ENCODE measurements at places on chromosomes 7 and 10.

- DNase-seq: no peak
Measured at GRCh38 chr10:125076121-125076825, 84.1 kb downstream of the CTBP2 start.

- DNase-seq: no peak
Measured at GRCh38 chr10:77253147-77253545, 384.5 kb downstream of the KCNMA1 start.

GRCh38 chr10:51743146-51743545, 43.8 kb upstream of the CSTF2T start:
- DNase-seq: peak; percentile 36

DNA sequence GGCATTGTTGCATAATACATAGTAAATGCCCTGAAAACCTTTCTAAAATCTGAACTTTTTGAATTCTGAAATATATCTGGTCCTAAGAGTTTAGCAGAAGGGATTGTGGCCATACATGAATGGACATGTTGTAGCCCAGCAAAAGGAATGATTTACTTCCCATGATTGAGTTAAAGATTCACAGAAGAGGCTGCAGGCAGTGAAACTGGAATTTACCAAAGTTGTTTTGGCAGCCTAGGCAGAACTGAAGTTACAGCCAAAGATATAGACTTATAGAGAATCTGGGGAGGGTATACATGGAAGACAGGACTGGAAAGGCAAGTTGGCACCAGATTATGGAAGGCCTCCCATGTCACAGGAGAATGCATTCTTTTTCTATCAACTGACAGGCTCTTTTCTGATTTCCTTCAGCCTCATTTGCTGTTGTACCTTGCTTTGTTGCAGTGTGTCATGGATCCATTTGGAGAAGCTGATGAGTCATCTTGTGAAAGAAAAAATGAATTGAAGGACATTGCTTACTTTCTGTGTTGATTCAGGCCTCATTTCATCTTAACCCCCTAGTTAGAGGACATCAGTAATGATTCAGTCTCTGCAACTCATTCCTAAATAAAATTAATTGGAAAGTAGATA, 356.2 kb upstream of the LRGUK start:
- no peak for DNase-seq

DNA sequence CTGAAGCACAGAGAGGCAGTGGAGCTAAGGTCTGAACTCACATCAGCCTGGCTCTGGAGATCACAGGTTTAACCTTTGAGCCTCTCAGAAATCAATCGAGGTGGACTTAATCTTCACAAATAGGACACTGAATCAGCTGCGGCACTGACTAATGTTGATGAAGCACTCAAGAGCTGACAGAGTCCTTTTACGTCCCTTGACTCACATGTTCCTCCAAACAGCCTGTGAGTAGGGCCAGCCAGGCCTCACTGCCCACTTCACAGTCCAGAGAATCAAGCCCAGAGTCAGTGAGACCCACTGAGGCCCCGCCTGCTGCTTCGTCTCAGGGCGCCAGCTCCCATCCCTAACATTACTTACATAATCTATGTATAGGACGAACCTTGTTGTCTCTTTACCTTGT, 63.1 kb downstream of the TNS3 start:
- no peak for DNase-seq

DNA sequence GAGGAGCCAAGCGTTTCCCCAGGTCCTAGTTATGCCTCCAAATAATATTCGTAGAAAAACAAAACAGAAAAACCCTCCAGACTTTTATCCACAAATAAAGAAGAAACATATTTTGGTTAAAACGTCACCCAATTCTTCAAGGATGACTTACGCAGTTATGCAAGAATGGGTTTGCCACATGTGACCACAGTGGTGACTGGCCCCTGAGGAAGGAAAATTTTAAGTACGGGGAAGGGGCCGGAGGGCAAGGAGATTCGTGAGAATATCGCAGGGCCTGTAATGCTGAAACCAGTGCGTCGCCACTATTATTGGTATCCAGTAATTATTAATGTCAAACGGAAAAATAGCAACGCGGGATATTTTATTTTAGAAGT, 537 bp upstream of the MRPS24 start:
- DNase-seq: no peak

DNA sequence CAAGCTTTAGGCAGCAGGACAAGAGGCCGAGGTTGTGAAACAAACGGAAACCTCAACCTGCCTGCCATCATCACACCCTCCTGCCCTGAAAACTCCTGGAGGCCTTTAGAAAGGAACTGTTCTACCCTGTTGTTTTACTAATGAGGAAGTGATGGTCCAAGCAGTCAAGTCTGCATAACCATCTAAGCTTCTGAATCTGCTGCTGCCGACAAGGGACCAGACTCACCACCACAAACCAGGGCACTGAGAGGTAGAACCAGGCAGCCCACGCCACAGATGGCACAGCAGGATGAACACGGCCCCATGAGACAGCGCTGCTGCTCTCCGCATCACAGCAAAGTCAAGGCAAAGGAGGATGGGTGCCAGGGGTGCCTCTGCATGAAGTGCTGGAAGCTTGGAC, 209.4 kb downstream of the CELF2 start:
- no peak for DNase-seq

DNA sequence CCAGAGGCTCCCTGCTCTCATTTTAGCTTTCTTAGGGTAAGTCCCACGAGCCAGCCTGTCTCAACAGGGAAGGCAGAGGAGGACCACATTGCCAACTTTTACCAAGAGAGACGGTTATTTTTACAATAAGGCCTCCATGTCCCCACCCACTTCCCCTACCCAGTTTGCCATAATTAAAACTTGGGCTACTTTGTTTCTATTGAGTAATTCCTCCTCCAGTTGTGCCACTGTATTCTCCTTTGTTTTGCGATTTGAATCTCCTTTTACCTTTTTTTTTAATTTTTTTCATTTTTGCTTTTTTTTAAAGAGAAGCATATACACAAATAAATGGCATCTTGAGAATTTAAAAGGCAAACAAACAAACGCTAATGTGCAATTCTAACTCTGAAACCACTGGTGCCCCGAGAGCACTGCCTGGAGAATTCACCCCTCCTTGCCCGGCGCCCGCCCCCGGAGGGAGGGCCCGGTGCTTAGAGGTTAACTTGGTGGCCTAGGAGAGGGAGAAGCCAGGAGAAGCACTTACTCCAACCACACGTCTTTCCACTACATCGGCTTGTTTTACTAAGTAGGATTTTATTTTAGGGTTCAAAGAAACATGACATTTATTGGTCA, 282.3 kb downstream of the USP6NL start:
- no peak for DNase-seq

DNA sequence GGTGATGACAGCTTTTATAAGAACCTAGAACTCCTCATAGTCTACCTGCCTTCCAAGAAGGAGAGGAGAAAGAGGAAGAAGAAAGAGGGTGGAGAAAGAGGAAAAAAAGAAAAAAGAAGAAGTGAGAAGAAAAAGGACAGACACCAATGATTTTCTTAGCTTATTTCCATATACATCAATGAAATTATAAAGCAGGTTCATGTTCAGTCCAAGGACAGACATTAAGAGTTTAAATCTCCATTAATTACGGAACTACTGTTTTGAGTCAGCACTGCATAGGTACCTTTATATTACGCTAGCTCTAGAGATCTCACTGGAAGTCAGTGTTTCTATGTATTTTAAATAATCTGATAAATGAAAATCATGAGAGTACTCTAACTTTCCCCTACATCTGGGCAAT, 309.0 kb upstream of the HGF start:
- DNase-seq: no peak

DNA sequence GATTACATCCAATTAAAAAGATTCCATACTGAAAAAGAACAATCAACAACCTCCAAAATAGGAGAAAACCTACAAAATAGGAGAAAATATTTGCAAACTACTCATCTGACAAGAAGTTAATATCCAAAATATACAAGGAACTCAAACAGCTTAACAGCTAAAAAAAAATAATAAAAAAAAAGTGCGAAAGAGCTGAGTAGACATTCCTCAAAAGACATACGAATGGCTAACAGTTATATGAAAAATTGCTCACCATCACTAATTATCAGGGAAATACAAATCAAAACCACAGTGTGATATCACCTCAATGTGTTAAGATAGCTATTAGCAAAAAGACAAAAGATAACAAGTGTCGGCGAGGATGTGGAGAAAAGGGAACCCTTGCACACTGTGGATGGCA, 450.3 kb downstream of the PHTF2 start:
- DNase-seq: no peak
